Right renal cortex interstitium (tissue), 3 donors: ENCODE measurements at places on chromosomes 3 and 15.

DNA sequence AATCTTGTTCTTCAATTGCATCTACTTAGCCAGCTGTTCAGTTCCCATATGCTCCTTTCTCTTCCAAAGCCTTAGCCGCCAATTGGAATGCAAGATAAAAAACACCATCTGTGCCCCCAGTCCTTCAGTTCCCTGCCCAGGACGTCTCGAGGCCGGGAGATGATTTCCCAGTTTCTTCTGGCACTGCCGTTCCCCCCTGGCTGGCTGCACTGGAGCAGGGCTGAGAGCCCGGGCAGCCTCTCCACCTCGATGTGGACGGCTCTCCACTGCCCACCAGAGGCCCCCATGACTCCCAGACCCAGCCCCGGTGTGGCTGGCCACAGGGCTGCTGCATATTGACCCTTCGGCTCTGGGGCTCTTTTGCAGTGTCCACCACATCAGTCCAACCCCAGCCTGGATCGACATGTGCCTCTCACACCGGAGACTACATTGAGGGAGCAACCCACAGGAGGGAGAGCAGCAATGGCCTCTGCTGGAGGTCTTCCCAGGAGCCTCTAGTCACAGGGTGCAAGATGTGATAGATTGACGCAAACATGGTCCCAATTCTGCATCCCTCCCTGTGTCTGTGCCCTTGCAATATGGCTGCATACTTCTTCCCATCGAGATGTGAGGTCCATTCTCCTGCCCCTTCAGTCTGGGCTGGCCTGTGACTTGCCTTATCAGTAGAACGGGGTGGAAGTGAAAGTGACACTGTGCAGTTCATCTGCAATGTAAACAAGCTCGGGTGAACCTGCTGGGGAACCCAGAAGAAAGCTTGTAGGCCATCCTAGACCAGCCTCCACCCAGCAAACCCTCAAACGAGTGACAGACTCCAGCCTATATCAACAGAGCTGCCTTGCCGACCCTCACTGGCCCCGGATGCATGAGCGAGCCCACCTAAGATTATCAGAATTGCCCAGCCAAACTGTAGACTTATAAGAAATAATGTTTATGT, 52.3 kb upstream of the PRR20G start:
- no peak for DNase-seq

- no peak for DNase-seq
Observed at GRCh38 chr15:29129926-29130325, 139.7 kb downstream of the NSMCE3 start.

- DNase-seq, result no peak
Observed at GRCh38 chr3:148932972-148933371, 58.4 kb upstream of the GYG1 start.

DNA sequence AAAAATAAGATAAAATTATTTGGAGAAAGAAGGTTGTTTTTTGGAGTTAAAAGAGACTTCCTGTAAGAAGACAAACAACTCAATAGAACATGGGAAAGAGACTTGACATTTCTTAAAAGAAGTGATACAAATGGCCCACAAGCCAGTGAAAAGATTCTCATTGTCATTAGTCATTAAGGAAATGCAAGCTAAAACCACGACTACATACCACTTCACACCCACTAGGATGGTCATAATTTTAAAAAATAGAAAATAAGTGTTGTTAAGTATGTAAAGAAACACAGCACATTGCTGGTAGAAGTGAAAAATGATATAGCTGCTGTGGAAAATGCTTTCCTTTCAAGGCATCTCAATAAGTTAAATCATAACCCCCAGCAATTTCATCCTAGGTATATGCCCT, 44.4 kb upstream of the GK5 start:
- no peak for DNase-seq

GRCh38 chr3:37218206-37218605, 43.8 kb upstream of the LRRFIP2 start:
- DNase-seq, result no peak

GRCh38 chr3:2303566-2303965, 204.9 kb downstream of the CNTN4 start:
- peak; percentile 67 for DNase-seq

DNA sequence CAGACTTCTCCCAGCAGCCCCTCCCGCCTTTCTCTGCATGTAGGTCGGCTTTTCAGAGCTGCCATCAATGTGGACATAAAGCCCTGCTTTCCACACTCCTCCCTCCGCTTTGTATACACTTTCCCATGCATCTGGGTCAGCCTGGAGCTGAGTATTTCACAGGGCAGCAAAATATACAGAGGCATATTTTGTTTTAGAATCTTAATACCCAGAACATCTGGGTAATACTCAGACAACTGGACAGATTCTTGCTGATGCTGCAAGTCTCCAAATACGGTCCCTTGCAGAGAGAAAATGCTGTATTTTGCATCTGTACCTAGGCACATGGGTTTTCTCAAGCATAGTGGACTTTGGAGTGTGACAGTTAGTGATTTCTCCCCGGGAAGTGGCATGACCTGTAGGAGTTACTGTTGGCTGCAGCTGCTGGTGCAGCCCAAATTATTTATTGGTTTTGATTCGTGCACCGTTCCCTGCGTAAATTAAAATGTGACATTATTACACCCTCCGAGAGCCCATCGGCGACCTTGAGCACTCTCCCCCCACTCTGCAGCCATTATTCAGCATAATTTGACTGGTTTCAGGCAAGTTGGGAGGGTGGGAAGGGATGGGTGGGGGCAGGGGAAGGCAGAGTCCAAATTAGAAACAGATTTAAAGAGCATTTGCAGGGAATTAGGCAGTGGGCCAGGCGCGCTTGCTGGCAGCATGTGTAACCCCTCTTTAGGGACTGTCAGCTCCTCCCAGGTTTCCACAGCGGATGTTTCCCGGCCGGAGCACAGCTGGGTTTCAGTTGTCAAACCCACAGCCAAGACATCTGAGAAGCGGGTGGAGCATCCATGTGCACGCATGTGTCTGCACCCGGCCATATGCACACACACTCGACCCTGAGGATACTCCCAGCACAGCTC, 100.8 kb downstream of the CPN2 start:
- peak; percentile 72 for DNase-seq

- no peak for DNase-seq
Observed at GRCh38 chr3:39098473-39099000, 8.9 kb downstream of the GORASP1 start.
